ENCODE measurements at places on chromosomes 3 and 15.
A peak's percentile ranks its signal among the peaks of the same experiment; 100 is the strongest.

GRCh38 chr15:77354063-77354462 is 65.8 kb downstream of the PEAK1 start:
- no peak for DNase-seq

DNA sequence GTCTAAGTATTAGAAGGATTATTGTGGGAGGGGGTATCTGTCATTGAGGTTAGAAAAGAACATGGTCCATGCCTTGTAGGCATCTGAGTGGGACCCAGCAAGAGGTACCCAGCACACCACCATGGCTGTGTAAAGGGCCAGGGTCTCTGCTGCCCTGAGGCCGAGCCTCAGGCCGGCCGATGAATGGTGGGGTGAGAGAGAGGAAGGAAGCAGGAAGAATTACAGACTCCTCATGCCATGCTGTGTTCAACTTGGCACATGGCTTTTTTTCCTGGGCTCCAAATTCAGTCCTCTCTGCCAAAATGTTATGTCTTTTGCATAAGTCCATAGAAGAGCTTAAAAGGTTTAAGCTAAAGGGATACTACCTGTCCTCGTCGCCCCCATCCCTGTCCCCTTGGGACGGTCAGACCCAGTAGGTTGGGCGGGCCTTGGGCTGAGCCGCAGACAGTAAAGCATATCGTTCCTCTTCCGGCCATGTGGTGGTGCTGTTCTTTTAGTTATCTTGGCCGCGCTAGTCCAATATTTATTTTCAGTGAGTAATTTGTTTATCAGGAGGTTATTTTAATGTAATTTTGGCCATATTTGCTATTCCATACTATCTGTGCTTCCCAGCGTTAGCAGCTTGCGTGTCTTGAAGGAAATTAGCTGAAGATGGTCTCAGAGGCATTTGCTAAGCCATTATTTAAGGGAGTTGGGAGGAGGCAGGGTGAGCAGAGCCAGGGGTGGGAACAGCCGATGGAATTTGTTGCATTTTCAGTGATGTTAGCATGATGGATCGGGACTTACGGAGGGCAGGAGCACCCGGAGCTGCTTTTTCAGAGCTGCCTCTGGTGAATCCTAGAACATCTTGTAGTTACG is 152.4 kb downstream of the AGBL1 start:
- peak; percentile 65 for DNase-seq

- DNase-seq = peak; percentile 87
Observed at GRCh38 chr15:91882858-91883586, 29.5 kb downstream of the SLCO3A1 start.

- no peak for DNase-seq
Observed at GRCh38 chr3:113212150-113212843, 940 bp downstream of the BOC start.

GRCh38 chr3:10392244-10392643 is 71.3 kb upstream of the SEC13 start:
- no peak for DNase-seq

DNA sequence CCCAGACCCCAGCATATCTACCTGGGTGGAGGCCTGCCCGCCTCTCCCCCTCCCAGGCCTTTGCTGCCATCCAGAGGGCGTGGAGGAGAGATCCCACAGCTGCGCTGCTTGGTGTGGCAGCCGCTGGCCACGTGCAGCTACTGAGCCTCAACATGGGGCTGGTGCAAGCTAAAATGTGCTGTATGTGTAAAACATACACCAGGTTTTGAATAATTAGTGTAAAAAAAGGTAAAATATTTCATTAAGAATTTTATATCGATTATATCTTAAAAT is 95.8 kb downstream of the SEC22A start:
- no peak for DNase-seq

GRCh38 chr3:114420072-114420471 is 126.2 kb downstream of the TIGIT start:
- DNase-seq = peak; percentile 44

DNA sequence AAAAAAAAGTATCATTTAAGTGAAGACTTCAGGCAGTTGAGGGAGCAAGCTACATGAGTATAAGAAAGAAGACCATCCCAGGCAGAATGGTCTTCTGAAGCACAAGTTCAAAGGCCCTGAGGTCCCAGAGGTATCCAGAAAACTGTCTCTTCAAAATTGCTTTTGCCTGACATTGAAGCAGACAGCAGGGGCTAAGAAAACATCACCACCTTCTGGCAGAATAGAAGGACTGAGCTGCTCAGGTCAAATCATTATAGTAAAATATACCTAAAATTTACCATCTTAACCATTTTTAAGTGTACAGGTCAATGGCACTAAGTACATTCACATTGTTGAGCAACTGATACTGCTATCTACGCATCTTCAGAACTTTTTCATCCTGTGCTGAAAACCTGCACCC is 16.4 kb downstream of the GPR160 start:
- DNase-seq = peak; percentile 11

DNA sequence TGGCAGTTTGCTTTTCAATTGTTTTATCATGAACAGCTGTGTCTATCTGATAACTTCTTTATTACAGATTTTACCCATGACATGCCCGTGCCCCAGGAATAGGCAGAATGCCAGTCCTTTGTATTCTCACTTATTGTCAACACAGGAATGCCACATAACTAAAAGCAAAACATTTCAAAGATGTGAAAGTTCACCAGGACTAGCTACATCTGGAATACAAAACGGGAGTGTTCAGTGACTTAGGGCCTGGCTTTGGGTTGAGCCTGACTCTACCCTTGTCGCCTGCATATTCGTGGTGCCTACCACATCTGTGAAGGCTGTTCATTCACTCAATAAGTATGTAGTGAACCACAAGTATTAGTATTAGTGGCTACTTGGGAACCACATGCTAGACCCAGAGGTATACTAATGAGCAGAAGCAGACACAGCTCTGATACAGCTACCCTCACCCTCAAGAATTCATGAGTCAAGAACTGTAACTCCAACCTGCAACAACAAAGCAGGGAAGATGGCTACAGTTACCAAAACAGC is 2.9 kb downstream of the TNFSF10 start:
- DNase-seq = no peak

GRCh38 chr3:134640872-134641470 is 9.9 kb downstream of the KY start:
- no peak for DNase-seq

- no peak for DNase-seq
Observed at GRCh38 chr3:172877011-172877410, 126.5 kb downstream of the ECT2 start.

GRCh38 chr15:25368850-25369249 is 70.0 kb downstream of the UBE3A start:
- DNase-seq = no peak

DNA sequence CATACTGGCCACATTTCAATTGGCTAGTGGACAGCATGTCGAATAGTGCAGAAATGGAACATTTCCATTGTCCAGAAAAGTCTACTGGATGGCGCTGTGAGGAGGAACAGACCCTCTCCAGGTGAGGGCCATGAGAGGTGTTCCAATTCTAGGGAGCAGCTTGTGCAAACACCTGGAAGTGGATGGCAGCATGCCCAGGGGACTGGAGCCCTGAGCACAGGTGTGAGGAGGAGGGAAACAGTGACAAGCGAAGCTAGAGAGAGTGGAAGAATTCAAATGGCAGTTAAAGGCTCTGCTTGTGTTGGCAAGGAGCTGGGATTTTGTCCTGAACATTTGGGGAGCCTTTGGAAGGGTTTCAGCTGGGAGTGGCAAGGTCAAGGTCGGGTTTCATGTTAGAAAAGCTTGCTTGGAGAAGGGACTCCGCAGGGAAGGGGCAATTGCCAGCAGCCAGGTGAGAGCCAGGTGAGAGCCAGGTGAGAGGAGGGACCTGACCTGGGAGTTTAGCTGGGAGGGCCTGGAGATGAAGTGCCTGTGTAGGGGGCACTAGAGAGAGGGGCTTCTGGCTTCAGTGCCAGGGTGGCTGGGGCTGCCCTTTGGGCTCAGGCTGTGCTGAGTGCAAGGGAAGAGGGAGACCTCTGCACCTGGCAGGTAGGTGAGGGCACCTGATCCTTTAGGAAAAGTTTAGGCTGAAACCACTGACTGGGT is 93.8 kb downstream of the LINGO1 start:
- no peak for DNase-seq

DNA sequence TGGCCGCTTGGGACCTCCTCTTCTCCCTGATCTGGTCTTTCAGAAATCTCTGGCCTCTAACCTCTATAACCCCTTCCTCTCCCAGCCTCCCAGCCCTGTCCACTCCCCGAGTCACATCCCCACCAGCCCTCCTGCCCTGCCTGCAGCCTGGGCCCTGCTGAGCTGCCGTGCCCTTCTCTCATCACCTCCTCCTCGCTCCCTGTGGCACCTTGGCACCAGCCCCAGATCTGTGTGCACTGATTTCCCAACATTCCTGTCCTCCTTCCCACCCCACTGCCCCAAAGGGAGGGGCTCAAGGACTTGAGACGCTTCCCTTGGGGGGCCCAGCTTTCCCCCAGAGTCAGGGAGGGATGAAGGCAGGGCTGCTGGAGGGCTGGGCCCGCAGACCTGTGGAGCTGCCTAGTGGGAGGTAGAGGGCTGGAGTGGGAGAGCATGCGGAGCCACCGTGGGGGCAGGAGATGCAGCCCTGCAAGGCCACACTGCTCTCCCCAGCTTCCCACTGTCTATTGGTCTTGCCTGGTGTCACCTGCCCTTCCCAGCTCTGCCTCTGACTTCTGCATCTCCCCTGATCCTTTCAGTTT is 42.7 kb downstream of the EXOG start:
- no peak for DNase-seq

GRCh38 chr15:91855684-91856489 is 2.4 kb downstream of the SLCO3A1 start:
- DNase-seq = peak; percentile 76

GRCh38 chr15:57472861-57473260 is 96.6 kb downstream of the CGNL1 start:
- no peak for DNase-seq

All from cerebellar cortex (tissue), 1 donor.